DMS79 treated with DMSO at 0.1 percent for 48 hours (cell line): ENCODE measurements at places on chromosomes 1 and 21.
A peak's percentile ranks its signal among the peaks of the same experiment; 100 is the strongest.

GRCh38 chr1:59261537-59261936, 35.4 kb upstream of the FGGY start:
- no peak for DNase-seq

- no peak for DNase-seq
These were observed 13.0 kb downstream of the AGPAT3 start for GRCh38 chr21:43877936-43878575.

DNA sequence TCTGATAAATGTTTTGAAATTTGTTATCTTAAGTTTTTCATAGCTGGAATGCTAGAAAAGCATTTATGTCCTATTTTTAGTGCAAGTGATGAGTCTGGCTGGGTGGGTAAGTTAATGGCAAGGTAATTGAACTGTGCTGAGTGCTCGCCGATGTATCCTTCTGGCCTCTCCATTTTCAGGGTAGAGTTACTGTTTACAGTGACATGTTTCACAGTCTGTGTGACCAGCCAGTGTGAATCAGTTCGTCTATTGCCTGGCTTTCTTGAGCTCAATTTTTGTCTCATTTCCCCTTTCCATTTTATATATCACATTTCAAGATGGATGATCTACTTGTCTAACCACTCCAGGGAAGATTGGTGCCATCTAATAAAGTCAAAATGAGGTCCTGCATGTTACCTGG, 44.1 kb downstream of the ITSN1 start:
- DNase-seq, result no peak

DNA sequence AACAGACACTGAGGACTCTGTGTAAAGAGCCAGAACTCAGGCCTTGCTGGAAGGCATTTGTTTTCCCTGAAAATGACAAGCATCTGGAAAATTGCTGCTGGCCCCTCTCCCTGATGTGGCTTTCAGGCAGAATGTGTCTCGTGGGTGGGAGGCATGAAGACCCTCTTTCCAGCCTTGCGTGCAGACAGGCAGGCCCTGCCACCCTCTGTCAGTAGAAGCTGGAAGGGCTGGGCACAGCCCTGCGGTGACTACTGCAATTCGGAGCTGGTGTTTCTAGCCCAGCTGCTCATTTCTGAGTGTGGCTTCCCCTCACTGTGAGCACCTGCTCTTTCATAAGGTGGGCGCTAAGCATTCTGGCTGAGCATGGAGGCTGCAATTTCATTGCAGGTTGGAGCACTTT, 349.9 kb downstream of the PTPRU start:
- no peak for DNase-seq

- peak; percentile 27 for DNase-seq
These were observed 179.0 kb downstream of the PTPRU start for GRCh38 chr1:29415156-29415830.

GRCh38 chr1:153742411-153743142, 14.7 kb downstream of the INTS3 start:
- DNase-seq, result no peak

GRCh38 chr1:50879137-50879536, 80.9 kb downstream of the FAF1 start:
- DNase-seq, result no peak

DNA sequence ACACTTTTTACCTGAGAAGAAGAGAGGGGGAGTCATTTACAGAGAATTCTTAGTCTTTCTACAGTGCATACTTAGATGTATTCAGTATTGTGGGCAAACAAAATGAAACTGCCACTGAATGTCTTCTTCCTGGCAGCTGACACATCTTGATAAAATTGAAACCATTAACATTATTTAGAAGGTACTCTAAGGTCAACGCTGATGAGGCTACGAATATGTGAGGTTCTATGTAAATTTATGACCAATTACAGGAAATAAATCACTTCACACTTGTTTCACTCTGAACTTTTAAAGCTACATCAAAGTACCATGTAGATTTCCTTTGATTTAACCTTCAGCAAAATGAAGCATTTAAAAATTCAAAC, 51.3 kb upstream of the GFI1 start:
- no peak for DNase-seq

GRCh38 chr1:9455487-9456234, 83.6 kb upstream of the SLC25A33 start:
- DNase-seq, result no peak

DNA sequence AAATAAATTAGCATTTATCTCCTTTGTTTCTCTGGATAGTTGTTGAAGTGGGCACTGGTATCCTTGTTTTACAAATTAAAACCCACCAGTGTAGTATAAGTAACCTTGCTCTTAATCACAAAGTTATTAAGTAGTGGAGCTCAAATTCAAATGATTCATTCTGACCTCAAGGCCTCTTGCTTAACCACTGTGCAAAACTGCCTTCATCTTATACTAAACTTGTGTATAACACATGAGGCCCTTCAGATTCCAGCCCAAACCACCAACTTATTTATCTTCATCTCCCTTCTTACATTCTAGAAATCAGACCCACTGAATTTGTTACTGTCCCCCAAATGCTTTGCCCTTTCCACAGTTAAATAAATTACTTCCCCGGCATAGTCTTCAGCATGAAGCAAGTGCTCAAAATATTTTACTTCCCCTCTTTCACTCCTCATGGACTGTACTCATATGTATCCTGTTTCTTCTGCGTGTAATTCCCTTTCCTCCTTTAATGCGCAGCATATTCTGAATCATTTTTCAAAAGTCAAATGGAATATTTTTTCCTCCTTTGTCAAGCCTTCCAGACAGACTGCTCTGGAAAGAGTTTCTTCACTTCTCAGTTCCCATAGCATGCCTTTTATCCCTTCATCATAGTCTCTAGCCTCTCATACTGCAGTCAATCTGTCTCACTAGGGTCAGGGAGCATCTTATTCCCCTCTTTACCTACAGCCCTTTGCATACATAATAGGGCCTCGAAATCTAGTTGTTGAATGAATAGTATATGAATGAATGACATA, 19.0 kb upstream of the DNASE2B start:
- DNase-seq, result no peak
